ENCODE measurements at places on chromosomes 3 and 15.
A peak's percentile ranks its signal among the peaks of the same experiment; 100 is the strongest.

DNA sequence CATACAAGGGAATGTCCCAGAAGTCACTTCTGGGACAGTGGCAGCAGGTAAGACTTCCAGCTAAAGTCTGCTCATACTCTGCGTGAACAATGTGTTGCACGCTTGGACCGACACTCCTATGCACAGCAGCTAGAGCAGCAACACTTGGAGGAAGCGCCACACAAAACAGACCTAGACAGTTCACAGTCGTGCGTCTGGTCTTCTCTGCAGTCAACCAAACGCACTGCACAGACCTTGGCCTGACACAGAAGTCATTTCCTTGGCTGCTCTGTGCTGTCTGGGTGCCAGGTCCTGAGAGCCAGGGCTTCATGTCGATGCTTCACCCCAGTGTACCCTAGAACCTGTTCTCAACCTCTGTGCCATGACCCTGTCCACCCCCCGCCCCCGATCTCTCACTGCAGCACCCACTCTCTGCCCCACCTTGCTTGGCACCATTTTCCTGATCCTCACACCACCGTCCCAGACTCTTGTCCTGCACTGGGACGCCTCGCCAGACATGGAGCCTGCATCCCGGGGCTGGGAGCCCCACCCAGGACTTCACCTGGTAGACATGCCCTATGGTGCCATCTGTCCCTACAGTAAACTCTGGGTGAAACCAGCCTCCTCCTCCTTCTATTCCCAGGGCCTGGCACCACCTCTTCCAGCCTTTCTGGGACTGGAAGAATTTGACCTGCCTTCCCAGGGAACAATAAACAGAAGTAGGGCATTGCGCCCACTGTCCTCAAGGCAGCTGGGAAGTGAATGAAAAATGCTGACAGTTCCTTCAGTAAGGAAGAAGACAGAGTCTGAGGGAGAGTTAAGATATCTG is 3.1 kb downstream of the ATP10A start:
- ATAC-seq, result no peak

DNA sequence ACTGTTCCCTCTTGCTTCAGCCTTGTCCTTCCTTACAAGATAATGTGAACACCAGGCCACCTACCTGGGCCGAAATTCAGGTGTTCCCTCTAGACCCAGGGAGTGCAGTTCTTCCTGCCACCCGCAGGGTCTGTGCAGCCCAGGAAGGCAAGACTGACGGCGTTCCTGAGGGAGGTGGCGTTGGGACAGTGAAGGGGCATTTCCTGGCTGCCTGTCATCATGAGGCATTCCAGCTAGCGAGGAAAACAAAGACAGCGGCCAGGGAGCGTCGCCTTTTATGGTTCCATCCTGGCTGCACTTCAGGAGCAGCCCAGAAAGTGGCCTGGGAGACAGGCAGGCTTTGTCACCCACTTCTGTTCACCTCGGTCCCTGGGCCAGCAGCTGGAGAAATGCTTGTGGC is 84.8 kb upstream of the WNT5A start:
- ATAC-seq, result peak; percentile 51

GRCh38 chr3:114408736-114409670 is 115.2 kb downstream of the TIGIT start:
- ATAC-seq, result no peak

- ATAC-seq, result no peak
Observed at GRCh38 chr3:152256851-152257562, 11.7 kb upstream of the MBNL1 start.

GRCh38 chr3:65230261-65231139 is 542.7 kb upstream of the ADAMTS9 start:
- ATAC-seq, result peak; percentile 43
